NCI-H187 treated with DMSO at 0.1 percent for 48 hours (cell line): ENCODE measurements at places on chromosomes 2 and 18.

DNA sequence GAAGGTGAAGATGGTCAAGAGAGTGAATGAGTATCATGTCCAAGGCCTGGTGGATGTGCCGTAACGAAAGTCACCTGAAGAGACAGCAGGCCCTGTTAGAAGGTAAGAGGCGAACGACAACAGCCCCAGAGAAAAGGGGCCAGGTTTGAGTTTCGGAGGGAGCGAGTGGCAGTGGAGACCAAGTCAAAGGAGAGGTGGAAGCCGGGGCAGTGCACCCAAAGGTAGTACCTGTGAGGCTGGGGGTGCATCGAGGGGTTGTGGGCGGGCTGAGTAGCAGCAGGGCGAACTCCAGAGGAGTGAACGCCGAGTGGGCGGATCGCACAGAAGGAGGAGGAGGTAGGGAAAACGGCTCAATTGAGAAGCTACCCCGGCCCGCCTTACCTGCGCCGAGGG is 358 bp downstream of the USP37 start:
- DNase-seq = no peak

- no peak for DNase-seq
Measured at GRCh38 chr2:155301221-155301620, 602.7 kb downstream of the KCNJ3 start.

DNA sequence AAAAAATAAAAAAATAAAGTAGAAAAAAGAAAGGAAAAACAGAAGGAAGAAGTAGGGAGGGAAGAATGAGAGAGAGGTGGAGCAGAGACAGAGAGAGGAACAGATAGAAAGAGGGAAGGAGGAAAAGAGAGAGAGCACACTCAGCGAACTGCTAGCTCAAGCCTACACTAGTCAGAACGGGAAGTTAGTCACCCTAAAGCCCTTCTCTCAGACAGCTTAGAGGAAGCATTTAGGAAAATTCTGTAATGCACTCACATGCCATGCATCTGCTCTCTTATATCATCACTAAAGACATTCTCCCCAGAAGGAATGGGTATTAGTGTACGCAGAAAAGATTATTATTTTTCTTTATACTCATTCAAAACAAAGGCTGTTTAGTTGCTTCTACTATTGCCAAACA is 68.1 kb upstream of the SULT1C3 start:
- no peak for DNase-seq

DNA sequence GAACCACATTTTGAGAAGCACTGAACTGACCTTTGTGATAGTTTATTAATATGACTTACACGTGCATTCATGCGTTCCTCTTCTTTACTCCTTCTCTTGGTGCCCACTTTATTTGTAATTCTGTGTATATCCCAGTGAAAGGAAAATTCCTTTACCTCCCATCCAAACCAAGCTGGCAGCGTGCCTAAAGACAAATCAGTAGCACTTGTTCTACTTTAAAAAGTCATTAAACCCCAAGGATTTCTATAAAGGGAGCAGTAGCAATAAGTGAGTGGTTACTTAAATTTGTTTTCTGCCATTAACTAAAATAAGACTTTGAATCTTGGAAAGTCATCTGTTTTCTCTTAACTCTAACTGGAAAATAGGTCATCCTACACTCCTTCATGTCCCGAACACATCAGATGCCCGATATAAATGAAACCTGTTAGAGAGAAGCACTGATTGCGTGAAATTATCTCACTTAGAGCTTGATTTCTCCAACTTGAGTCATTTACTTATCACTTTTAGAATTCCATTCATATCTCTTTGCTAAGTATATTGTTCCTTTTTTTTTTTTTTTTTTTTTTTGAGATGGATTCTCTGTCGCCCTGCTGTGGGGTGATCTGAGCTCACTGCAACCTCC is 10.7 kb downstream of the PIK3C3 start:
- DNase-seq = no peak

DNA sequence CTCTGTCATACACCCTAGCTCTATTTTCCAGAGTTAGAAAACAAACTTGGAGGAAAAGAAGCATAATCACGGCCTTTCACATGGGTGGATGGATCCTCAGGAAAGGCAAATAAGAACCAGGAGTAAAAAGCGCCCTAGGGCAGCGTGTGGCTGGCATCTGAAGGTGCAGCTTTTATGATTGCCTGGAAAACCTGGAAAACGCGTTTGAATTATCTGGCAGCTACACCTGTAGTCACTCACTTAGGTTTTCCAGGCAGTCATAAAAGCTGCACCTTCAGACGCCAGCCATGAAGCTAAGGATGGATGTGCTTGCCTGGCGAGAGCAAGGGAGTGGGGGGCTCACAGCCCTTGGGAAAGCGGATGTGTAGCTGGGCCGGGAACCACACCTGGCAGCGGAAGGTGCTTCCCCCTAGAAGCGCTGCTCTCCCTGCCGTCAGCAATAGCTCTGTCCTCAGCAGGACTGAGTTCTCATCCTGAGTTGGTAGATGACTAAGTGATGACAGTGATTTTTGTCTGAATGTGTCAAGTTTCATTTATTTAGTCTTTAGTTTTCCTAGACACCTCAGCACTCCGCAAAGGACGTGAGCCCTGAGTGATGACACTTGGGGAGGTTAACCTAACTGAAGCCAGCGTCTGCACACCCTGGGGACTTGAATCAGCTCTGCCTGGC is 82.0 kb downstream of the DCDC2C start:
- no peak for DNase-seq

DNA sequence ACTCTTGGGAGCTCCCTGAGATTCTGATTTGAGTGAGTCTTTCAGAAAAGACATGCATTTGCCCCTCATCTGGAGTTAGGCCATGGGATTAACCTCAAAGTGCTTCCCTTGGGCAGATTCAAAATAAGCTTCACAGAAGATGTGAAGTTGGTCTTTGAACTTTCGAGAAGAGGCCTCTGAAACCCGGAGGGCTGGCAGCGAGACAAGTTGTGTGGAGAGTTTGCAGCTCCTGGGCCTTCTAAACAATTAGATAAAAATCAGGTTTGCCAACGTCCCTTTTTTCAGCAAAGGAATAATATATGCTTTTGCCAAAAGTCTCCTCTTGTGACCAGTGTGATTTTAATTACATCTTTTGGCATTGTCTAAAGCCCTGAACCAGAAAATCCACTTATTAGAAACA is 489.7 kb downstream of the SOX11 start:
- DNase-seq = no peak

DNA sequence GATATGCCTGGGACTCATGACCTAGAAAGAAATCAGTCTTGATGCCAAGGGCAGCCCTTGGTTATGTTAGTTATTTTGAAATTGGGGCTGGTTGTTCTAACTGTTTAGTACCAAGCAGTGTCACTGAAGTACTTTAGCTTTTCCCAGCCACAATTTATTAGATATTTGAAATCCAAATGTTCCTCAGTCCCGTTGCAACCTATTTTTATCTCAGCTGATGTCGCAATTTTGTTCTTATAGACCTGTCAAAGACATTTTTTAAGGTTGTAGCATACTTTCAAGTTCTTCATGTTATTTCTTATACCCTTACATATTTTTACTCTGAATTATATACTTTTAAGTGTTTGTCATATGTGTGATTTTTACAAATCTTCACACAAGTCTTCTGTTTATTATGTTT is 100.1 kb downstream of the LRP1B start:
- DNase-seq = no peak

DNA sequence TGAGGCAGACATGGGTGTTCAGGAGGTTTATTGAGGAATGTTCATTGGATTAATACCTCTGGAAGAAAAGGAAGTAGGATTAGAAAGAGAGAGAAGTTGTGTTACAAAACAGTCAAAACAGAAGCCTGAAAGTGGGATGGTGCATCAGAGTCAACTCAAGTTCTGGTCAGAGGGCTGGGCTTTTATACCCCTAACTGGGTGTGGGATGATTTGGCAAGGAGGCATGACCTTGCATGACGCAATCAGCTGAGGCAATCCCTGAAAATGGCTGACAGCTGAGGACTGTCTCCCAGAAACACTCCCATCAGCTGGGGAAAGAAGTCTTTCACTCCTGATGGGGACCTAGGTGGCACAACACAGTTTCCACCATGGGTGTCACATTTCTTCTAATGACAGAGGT is 818.2 kb downstream of the SATB2 start:
- no peak for DNase-seq

- DNase-seq = no peak
Measured at GRCh38 chr2:26891-27290, 19.4 kb downstream of the FAM110C start.

DNA sequence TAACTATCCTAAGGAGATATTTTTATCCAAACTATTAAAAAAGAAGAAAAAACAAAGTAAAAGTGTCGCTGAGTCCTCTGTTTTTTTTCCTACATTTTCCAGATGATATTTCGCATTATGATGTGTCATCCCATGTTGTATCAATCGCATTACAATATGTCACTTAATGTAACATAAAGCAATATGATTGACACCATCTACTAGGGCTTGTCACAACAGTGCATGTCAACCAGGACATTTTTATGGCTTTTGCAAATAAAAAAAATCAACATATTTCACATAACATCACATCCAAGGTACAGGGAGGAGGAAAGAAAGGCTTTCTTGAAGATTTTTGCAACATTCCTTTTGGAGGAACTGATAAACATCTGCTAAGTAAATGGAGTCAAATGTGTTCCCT is 308.9 kb downstream of the ETAA1 start:
- DNase-seq = no peak

DNA sequence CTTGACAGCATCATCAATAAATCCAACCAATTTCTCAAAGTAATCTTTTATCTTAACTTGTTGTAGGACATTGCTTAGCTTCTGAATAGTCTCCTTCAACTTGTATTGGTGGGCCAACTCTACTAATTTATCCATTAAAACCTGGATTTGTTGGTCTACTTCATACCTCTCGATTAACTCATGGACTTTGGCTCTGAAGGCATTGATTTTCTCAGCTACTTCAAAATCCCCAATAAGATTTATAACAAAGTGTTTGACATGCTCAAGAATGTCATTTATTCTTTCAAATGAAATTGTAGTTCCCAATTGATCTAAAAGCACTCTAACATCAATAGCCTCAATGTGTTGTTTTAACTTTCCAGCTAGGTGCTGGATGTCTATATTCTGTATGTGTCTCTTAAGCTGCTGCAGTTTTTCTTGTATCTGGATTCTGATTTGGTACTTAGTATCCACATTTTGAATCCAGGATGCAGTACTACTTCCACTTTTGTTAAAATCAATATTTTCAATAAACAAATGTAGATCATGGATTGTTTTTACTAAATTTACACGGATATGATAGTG is 34.1 kb downstream of the APOB start:
- no peak for DNase-seq

DNA sequence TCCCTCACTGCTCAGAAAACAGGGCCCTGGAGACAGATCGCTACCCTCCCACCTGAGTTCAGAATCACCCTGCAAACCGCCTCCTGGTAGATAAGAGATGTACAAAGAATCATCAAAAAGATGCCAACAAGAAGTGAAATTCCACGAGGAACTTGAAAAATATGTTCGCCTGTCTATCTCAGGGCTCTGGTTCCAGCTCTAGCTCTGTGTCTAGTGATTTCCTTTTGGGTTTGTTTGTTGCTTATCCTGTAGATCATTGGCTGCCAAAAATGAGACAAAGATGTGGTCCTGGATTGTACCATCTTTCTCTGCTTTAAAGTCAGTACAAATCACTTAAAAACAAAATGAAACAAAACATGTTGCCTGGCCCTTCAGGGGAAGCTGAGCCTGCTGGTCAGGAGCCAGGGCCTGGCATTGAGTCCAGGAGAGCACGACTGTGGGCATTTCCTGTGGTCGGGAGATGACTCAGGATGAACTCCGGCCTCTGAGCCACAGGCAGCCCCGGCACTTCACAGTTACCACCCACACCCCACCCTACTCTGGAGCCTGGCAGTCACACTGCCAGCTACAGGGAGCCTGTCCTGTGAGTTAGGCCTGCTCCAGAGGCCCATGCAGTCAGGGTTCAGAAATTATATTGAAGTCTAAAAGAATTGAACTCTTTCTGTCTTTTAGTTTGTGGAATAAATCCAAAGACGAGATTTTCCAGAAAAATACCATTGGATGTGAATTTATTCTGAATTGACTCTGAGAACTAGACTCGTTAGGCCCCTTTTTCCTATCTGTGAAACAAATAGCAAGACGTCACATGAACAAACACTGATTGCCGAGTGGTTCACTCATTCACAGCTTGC is 8.0 kb upstream of the ITGB6 start:
- DNase-seq = no peak

- no peak for DNase-seq
Measured at GRCh38 chr2:144780983-144781382, 261.1 kb upstream of the ZEB2 start.

GRCh38 chr2:178910005-178910404 is 102.8 kb upstream of the TTN start:
- DNase-seq = no peak

DNA sequence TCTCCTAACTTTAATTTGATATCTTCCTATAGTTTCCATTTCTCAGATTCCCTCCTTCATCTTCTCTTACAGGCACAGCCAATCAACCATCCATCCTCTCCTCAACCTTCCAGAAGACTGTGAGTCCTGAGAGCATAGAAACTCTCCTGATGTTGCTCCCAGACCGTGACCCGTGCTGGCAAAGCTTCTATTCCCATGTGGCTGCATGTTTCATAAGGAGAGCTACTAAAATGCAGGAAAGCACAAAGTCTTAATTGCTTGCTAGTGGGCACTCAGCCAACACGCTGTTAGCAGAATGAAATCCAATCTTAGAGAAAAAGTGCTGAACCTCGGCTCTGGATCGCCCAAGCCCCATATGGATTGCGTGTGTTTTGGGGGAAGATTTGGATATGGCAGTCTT is 1244.7 kb upstream of the ZEB2 start:
- peak; percentile 71 for DNase-seq

GRCh38 chr2:219628235-219628985 is 980 bp downstream of the SLC4A3 start:
- DNase-seq = no peak

- DNase-seq = no peak
Measured at GRCh38 chr2:53827398-53828175, 32.2 kb downstream of the GPR75 start.

DNA sequence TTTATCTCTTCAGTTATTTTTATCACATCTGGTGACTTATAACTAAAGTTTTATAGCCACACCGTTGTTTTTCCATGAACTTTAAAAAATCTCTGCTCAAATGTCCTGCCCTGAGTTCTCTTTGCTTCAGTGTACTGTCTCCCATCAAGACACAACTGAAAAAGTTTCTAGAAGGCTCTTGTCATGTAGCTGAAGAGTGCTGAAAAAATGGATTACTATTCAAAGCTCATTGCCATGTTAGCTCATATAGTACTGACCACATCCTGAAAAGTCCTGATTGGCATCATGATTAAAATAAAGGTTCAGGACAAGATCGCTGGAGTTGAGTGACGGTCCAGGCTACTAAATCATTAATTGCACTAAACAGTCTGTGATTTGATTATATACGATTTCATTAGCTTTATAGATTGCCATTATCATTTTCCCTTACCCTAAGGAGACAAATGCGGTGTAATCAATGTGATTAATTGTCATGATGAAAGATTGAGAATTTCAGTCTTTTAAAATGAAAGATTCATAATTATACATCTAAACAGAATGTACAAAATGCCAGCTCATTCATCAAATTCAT is 62.2 kb downstream of the MFSD6 start:
- no peak for DNase-seq

DNA sequence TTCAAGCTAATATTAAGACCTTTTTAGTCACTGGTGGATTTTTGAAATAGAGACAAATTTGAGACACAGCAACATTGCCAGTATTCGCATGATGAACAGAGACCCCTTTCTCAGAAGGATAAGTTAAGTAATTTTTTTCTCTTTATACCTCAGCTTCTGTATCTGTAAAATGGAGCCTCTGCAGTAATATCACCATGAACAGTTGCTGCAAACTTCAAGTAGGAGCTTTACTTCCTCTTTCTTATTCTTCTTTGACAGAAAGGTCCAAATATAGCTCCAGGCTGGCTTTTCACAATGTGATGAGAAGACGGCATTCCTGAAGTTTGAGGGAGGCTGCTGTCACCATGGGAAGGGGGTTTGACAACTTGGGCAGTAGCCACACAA is 158.7 kb downstream of the TDRD15 start:
- no peak for DNase-seq
